ENCODE measurements at places on chromosomes 7 and 10. TPM values are rescaled to one million over a fixed set of nuclear protein-coding genes. Genes with fewer than 3 reads are reported as not detected.

Gene NCF1
- 0.33 TPM for total RNA-seq

Gene NPTX2
- 8.1 TPM for total RNA-seq

DNA sequence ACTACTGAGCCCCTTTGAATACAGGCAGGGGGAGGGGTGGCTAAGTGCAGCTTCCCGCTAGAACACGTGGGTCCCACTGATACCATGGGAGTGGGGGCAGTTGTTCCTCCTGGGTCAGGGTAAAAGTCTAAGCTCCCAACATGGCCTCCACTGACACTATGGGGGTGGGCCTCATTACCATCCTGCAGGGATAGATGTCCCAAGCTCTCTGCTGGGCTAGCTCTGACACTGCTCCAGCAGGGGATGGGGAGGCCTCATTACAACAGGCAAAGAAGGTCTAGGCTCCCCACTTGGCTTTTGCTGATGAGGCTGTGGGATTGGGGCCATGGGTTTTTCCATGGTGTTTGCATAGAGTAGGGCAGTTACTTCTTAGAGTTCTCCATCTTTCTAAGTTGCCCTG, 51.5 kb downstream of the STK17A start:
- DNase-seq = no peak

Gene PDZD7
- total RNA-seq = 2.0 TPM

DNA sequence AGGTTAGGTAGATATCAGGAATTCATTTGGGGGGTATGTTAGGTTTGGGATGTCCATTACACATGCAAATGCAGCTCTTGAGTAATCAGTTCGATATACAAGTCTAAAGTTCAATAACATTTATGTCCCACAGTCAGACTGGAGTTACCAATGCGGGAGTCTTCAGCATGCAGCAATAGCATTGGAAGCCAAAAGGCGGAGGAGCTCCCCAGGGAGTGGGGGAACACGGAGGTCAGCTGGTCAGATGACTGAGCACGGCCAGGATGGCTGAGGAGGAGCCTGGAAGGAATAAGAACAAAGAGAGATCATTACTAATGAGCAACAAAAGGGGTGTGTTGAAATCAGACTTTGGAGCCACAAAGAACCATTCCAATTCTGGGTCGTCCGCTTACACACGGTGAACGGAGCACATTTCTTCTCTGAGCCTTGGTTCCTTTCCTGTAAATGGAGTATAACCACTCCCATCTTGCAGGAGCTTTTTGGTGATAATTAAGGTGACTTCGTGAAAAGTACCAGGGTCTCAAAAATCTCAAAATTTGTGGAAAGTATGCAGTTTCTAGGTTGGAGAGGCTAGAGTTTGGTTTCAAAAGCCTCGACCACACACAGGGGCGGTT, 478 bp upstream of the ZNF22 start:
- no peak for DNase-seq

DNA sequence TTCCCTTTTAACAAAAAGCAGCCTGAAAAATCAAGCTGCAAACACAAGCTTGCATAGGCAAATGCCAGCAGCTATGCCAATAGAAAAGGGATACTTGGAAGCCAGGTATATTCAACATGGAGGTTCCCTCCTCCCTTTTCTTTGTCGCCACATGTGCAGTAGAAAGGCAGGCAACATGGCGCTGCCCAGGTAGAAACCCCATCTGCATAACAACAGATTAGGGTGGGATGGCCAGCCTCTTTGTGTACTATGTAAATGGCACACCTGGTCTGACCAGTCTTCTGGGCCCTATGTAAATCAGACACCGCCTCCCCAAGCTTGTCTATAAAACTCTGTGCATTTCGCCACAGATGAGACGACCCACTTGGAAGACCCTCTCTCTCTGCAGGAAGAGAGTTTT, 58.1 kb downstream of the CCDC3 start:
- DNase-seq = peak; percentile 48

DNA sequence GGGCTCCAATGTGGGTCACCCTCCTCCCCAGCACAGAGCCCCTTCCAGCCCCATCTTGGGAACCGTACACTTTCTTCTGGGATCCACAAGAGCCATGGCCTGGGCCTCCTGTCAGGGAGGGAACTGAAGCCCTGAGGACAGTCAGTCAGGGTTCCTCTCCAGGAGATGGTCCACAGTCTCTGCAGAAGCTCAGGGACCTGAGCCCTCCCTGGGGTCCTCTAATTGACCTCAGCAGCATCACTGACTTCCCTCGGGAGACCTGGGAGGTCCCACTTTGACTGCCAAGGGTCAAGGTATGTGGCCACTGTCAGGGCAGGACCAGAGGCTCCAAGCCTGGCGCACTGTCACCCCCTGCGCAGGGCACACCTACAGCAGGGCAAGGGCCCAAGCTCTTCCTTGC, 32.3 kb downstream of the NOD1 start:
- no peak for DNase-seq

DNA sequence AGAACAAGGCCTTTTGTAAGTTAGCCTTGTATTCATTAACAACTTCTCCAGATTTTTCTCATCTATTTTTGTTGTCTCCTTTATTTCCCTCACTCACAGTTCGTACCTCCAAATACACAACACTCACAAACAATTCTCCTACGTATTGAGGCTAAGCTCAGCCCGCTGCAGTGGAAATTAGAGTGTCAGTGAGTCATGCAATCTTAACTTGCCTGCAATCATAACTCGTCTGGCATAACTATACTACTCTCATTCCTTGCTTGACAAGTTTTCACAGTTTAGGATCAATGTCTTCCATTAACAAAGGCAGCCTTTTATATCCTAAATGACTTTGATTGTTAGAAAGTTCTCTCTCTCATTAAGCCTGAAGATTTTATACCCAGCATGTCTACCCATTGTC, 23.8 kb downstream of the TMEM196 start:
- no peak for DNase-seq

GRCh38 chr7:116740231-116740630, 68.2 kb downstream of the MET start:
- no peak for DNase-seq

DNA sequence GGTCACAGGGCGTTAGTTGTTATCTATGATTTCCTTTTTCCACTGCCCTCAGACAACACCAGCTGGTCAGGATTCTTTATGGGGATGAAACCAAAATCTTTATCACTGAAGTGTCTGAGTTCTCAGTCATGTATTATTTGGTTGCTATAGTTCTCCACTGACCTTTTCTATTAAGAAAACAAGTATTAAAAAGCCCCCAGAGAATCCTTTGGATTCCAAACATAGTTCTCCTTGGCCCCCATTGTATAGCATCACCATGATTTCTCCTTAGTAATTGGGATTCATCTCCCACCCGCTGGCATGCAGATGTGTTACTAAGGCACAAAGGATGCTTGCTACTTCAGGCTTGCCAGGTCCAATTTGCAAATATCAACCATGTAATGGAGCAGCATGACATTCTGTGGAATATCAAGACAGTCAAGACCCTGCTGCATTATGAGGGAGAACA, 94.3 kb downstream of the IQUB start:
- peak; percentile 74 for DNase-seq

DNA sequence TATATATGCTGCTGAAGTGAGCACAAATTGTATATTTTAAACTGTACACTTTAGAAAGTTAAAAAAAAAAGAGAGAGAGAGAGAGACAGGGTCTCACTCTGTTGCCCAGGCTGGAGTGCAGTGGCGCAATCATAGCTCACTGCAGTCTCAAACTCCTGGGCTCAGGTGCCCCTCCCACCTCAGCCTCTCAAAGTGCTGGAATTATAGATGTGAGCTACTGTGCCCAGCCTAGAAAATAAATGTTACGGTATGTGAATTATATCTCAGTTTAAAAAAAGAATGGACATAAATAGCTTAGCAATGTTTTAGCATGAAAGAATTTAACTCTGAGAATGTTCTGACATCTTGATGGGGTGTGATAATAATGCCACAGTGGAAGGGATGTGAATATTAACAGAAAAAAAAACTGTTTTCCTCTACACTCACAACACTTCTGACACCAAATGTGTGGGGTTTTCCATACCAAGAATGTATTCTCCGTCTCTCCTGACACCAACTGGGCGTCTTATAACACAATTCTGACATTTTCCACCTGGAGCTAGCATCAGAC, 162.1 kb downstream of the PLCE1 start:
- no peak for DNase-seq

- DNase-seq = no peak
Measured at GRCh38 chr10:79940431-79940830, 8.5 kb downstream of the SFTPD start.

Gene FAM180A
- not detected for total RNA-seq

Gene ZNF282
- total RNA-seq = 39.0 TPM

Gene FEZF1
- total RNA-seq = 41.5 TPM

DNA sequence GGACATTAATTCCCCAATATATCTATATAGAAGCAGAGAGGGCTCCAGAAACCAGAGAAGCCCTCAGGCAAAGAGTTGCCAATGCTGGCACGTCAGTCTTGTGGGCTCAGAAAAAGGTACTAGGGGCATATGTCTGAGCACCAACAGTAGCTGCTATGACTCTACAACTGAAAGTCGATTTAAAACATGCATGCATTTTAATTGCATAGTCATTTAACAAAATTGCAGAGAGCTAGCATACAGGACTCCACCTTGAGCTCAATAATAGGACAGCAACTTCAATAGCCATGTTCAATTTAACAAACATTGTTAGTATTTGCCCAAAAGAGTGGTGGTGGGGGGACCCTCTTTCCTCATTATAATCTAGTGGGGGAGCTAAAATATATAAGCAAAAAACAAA, 126.5 kb downstream of the AMPH start:
- no peak for DNase-seq

Gene ZNF12
- 19.4 TPM for total RNA-seq

GRCh38 chr10:98309366-98310355, 41.7 kb upstream of the LOXL4 start:
- peak; percentile 88 for DNase-seq

Gene PGAM2
- total RNA-seq = 8.7 TPM

DNA sequence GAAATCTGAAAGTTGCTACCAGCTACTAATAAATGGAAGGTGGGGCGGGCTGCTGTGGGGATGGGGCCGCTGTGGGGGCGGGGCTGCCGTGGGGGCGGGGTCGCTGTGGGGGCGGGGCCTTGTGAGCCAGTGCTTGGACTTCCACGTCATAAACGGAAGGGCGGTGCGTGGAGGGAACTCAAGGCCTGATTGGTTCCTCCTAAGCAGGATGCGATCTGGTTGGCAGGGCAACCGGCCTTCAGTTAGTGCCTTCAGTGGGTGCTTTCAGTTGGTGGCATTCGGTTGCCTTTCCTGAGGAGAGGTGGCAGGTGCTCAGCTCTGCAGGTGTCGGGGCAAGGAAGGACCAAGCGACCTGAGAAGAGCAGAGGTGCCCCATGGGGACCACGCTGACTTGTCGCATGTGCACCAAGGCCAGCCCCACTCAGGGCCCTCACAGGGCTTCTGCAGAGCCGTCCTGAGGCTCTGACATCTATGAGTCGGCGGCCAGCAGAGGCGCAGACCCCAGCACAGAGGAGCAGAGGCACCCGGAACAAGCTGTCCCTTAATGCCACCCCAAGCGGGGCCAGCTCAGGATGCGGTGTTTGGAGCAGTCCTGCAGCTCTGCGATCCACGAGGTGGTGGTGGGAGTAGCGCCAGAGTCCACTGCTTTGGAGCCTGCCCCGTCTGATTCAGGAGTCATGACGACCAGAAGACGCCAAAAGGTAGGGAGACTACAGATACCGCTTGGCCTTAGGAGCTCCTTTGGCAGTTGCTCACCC, 54.4 kb upstream of the PDSS1 start:
- DNase-seq = peak; percentile 63

All from H9 (cell line).